ENCODE measurements at places on chromosomes 2 and 18.
A peak's percentile ranks its signal among the peaks of the same experiment; 100 is the strongest.

- peaks cover 29% of the 10 kb centered on the region for H3K4me1 ChIP-seq
- H3K27ac ChIP-seq: no peak overlapping the region
- DNase-seq: no peak
- no peaks in the 10 kb centered on the region for H3K36me3 ChIP-seq
- H3K4me3 ChIP-seq: no peak overlapping the region
Measured at GRCh38 chr2:64942693-64943092, 46.5 kb upstream of the SLC1A4 start.

DNA sequence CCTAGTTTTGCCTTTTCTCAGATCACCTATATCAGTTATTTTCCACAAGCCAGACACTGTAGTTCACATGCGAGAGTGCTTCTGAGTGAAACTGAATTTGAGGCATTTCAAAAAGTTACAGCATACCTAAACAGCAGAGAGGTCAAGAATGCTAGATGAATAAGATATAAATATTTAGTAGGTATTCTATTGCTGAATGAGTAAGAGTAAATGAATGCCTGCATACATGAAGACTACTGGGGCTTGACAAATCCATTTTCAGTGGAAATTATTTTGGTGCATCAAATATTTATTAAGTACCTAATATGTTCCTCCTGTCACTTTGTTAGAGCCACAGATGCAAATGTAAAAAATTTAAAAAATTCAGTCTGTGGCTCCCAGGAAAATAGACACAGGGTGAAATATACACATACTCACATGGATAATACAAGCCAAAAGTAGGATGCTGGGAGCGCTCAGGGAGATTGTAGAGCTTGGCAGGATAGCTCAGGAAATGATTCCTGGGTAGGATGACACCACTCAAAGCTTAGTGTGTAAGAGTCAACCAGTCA, 27.6 kb upstream of the CDC42EP3 start:
- no peaks in the 10 kb centered on the region for H3K27me3 ChIP-seq
- DNase-seq: no peak
- H3K36me3 ChIP-seq: no peaks in the 10 kb centered on the region
- no peak overlapping the region for H3K4me3 ChIP-seq

DNA sequence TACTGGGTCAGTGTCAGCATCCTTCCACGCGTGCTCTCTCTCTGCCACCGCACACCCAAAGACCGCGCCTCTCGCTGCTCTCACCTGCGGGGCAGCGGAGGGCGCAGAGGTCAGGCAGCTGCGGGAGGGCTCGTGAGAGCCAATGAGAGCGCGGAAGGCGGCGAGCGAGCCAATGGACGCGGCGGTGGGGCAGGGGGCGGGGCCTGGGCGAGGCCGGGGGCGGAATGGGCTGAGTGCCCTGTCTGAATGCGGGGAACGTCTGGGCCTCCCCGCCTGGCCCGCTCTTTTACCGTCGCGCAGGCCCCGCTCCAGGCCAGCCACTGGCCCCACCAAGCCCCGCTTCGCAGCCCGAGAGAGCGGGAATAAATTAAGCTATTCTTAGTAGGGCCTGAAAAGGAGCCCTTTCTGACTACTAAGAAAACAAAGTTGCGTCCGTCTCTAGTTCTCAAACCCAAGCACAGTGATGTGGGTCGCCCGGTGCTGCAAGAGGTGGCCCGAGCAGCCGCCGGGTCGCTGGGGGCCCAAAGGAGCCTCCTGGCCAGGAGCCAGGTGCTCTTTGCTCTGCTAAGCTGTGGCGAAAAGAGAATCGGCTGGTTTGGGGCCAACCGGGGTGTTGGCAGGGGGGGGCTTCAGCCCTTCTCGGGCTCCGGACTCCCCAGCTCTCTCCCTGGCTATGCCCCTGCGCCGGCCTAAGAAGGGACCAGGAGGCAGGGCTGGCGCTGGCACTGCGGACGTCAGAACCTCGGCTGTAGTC, 81.1 kb upstream of the GLI2 start:
- H3K36me3 ChIP-seq: no peaks in the 10 kb centered on the region
- H3K4me3 ChIP-seq: no peak overlapping the region
- no peak overlapping the region for H3K27ac ChIP-seq

DNA sequence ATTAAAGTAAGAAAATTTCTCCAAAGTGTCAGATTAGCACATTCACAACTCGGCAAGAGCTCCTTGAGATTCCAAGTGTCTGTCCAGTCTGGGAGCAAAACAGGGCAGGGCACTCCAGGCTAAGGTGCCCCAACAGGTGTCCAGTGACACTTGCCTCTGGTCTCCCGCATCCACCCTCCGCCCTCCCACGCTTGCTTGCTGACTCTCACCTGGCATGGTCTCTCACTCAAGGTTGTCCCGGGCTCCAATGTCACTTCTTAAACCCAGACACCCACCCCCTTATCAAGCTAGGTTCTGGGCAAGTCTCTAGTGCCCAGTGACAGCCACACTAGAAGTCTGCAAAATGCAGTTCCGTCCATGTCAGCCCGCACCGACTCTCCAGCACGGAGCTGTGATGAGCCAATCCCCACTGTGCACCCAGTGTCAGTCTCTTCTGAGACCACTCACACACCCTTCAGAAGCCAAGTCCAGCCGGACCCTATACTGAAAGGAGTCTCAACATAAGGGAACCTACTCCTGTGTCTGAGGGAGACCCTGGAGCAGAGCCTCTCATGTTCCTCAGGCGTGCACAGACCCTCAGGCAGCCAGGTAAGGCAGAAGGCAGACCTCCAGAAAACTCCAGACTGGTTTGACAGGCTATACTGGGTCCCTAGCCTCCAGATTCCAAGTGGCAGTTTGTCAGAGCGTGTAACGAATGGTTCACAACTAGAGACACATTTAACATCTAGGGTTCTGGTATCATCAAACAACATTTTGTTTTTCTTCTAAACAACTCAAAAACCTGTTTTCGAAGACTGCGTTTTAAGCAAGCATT, 45.6 kb downstream of the HDLBP start:
- DNase-seq: no peak
- H3K4me3 ChIP-seq: no peak overlapping the region
- no peak overlapping the region for H3K27ac ChIP-seq
- peaks cover 20% of the 10 kb centered on the region for H3K36me3 ChIP-seq
- H3K4me1 ChIP-seq: peaks cover 21% of the 10 kb centered on the region

DNA sequence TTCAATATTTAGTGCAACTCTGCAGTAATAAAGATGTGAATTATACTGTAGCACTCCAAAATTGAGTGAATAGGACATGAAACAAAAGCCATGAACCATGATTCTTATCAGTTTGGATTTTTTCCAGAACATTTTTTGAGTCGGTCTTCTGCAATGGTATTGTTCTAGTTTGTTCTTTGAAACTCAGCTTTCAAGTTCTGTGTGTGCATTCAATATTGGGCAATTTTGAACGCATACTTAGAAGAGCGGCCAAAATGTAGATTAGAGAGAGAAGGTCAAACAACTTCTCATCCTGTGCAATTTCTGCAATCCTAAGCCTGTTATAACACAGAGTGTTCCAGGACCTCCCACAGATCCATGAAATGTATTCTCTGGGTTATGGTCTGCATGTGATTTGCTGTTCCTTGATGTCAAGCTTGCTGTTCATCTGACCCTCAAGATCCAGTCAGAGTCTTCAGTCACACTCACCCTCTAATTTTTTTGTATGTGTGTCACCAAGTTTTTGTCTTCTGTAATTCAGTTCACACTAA, 48.3 kb downstream of the TSPYL6 start:
- no peaks in the 10 kb centered on the region for H3K36me3 ChIP-seq
- H3K4me3 ChIP-seq: no peak overlapping the region
- H3K4me1 ChIP-seq: no peaks in the 10 kb centered on the region
- H3K27me3 ChIP-seq: no peaks in the 10 kb centered on the region
- H3K27ac ChIP-seq: peak overlapping the region; percentile 36
- DNase-seq: no peak

DNA sequence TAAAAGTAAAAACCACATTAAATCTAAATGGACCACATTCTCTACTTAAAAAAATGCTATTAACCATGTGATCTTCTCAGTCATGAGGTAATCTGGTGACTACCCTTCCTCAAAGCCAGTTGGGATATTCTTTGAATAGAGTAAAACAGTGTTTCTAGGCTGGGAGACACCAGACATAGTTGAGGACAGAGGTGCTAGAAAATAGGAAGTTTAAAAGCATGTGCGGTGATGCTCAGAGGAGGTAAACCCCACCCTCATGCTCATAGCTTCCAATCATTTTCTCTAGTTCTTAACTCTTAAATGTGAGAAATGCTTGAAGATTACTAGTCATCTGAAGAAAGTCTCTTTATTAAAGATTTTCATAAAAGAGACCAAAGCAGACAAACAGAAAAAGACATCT, 30.7 kb upstream of the ELAC1 start:
- H3K4me1 ChIP-seq: no peaks in the 10 kb centered on the region
- no peak overlapping the region for H3K27ac ChIP-seq
- no peaks in the 10 kb centered on the region for H3K27me3 ChIP-seq
- no peak overlapping the region for H3K4me3 ChIP-seq

- H3K4me1 ChIP-seq: no peaks in the 10 kb centered on the region
- H3K36me3 ChIP-seq: no peaks in the 10 kb centered on the region
- no peak for DNase-seq
- no peaks in the 10 kb centered on the region for H3K27me3 ChIP-seq
- no peak overlapping the region for H3K27ac ChIP-seq
Measured at GRCh38 chr2:159890551-159891266, 92.7 kb upstream of the CD302 start.

- DNase-seq: no peak
- peaks cover 8% of the 10 kb centered on the region for H3K4me1 ChIP-seq
- H3K27me3 ChIP-seq: no peaks in the 10 kb centered on the region
- H3K4me3 ChIP-seq: no peak overlapping the region
Measured at GRCh38 chr2:6352906-6353515, 512.7 kb downstream of the CMPK2 start.

DNA sequence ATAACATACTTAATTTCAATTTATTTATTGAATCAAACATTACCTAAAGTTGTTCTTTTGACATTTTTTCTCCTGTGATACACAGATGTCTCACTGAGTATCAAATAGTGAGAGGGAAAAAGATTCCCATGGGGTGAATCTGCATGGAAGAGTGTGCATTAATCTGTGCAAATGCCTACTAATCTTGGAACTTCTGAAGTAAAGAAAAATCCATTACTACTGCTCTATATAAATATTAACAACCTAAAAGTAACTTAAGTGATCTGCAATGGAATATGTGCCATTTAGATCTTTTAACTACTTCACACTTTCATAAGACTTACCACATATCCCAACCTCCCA, 125.5 kb downstream of the PLCL1 start:
- H3K27ac ChIP-seq: no peak overlapping the region
- no peak overlapping the region for H3K4me3 ChIP-seq
- no peaks in the 10 kb centered on the region for H3K27me3 ChIP-seq

DNA sequence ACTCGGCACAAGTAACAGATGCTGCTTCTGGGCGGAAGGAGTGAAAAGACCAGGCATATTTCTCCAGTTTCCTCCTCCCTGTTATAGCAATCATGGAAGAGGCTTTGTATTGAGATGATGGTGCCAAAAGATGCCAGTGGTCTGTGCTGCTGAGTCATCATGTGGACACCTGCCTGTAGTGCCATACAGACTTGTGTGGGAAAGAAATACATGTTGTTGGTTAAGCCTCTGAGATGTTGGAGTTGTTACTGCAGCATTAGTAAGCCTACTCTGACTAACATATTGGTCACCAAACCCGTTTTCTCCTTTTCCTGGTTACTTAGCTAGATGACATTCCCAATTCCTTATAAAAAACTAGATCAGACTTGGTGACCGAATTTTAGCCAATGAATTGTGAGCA, 356.9 kb downstream of the ZNF521 start:
- DNase-seq: no peak
- H3K27me3 ChIP-seq: no peaks in the 10 kb centered on the region
- H3K36me3 ChIP-seq: no peaks in the 10 kb centered on the region
- H3K4me1 ChIP-seq: no peaks in the 10 kb centered on the region

DNA sequence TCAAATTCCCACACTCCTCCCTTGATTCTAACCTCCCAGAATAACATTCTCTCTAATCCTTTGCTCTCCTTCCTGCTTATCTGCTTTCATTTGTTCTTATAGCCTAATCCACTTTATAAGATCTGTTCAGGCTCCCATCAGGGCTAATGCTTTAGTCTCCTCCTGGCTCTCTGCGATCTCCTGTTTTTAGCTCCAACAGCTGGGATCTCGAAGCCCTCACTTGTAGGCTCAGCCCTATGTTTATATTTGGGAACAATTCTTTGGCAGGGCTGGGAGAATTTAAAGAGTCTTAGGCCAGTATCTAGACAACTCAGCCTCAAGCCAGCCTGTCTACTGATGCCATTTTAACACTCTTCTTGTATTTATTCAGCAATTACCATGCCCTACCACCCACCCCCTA, 27.2 kb upstream of the RAPH1 start:
- no peaks in the 10 kb centered on the region for H3K27me3 ChIP-seq
- no peak for DNase-seq
- H3K4me1 ChIP-seq: no peaks in the 10 kb centered on the region
- no peak overlapping the region for H3K27ac ChIP-seq
- H3K36me3 ChIP-seq: no peaks in the 10 kb centered on the region
- no peak overlapping the region for H3K4me3 ChIP-seq

GRCh38 chr2:73700131-73700611, 37.0 kb downstream of the TPRKB start:
- no peaks in the 10 kb centered on the region for H3K36me3 ChIP-seq
- H3K27me3 ChIP-seq: no peaks in the 10 kb centered on the region
- H3K27ac ChIP-seq: no peak overlapping the region
- H3K4me1 ChIP-seq: peaks cover 3% of the 10 kb centered on the region
- DNase-seq: no peak

DNA sequence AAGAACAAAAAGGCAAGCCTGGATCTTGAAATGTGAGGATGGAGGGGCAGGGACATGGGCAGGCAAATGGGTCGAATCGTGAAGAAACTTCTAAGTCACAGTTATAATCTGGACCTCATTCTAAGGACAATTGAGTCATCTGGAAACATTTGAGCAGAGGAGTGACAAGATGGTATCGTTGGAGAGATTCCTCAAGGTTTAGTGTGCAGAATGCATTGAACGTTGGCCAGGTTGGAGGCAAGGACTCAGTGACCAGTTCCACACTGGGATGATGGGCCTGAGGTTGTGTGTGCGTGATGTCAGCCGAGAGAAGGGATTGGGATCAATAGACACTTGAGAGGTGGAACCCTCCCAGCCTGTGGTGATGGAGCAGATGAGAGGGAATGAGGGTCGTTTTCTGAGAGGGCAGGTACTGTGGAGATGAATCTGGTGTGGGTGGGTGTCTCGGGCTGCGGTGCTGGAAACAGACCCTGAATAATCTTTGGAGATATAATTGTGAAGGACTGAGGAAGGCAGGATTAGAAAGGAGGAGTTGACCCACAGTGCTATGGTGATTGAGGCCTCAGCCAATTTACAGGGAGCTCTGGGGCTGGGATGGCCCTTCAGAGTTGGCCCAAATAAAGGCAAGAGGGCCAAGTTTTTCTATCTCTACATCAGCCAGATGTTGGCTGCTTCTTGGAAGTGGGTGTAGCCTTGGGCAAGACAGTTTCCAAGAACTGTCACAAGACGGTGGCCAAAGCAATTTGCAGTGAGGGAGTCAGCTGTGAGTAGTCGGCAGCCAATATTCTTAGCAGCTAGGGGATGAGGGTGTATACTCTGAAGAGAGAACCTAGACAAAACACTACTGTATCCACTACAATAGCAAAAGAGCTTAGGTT, 5.8 kb upstream of the ZNF532 start:
- DNase-seq: no peak
- H3K27ac ChIP-seq: peak overlapping the region; percentile 97
- H3K36me3 ChIP-seq: no peaks in the 10 kb centered on the region

- H3K27ac ChIP-seq: no peak overlapping the region
- H3K36me3 ChIP-seq: no peaks in the 10 kb centered on the region
- no peak overlapping the region for H3K4me3 ChIP-seq
- H3K27me3 ChIP-seq: no peaks in the 10 kb centered on the region
- DNase-seq: no peak
Measured at GRCh38 chr2:195037045-195037444, 620.0 kb upstream of the SLC39A10 start.
